ENCODE measurements at places on chromosomes 6 and 20.

DNA sequence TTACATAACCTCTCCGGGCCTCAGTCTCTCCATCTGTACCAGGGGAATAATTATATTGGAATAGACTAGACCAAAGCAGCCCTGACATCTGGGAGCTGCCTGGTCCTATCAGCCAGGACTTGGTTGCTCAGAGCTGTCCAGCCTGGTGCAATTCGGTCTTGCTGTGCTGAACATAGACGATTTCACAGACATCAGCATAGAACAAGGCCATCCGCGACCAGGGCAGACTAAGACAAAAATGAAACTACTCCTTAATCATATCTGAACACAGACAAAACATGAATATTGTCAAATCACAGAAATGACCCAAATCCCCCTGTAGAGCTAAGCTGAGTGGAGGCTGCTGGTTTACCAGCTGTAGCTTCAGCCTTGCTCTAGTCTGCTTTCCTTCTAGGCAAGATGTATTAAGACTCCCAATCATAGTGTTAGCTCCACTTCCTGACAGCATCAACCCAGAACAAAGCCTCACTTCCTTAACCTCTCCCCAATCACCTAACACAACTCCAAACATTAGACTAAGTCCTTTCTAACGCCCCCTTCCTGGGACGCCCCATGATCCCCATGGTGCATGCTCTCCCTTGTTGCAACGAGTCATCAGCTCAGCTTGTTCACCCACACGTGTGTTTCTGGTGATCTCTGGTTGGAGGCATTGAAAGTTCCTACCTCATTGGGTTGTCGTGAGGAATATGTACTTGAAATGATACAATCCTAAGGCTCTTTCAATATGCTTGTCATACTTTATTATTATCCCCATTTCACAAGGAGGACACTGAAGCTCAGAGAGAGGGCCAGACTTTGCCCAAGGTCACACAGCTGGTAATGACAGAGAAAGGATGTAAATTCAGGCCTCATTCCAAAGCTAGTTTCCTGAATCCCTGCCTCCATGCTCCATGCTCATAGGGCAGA lies 3.5 kb upstream of the MAPK13 start:
- DNase-seq: no peak

GRCh38 chr6:7243179-7243981 lies 69.6 kb downstream of the SSR1 start:
- no peak for DNase-seq

GRCh38 chr6:168782187-168782751 lies 341.3 kb downstream of the SMOC2 start:
- no peak for DNase-seq

- DNase-seq: no peak
Measured at GRCh38 chr6:131937703-131938631, 13.2 kb downstream of the CCN2 start.

- DNase-seq: no peak
Measured at GRCh38 chr20:62066983-62067433, 1.3 kb upstream of the TAF4 start.

DNA sequence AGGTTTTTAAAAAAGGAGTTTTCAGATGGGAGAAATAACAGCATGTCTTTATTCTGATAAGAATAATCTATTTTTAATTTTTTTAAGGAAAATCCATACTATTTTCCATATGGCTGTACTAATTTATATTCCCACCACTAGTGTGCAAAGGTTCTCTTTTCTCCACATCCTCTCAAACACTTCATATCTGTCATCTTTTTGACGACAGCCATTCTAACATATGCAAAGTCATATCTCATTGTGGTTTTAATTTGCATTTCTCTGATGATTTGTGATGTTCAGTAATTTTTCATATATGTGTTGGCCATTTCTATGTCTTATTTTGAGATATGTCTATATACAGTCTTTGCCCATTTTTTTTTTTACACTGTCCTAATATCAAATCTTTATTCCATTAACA lies 280.6 kb upstream of the RUNX2 start:
- no peak for DNase-seq

DNA sequence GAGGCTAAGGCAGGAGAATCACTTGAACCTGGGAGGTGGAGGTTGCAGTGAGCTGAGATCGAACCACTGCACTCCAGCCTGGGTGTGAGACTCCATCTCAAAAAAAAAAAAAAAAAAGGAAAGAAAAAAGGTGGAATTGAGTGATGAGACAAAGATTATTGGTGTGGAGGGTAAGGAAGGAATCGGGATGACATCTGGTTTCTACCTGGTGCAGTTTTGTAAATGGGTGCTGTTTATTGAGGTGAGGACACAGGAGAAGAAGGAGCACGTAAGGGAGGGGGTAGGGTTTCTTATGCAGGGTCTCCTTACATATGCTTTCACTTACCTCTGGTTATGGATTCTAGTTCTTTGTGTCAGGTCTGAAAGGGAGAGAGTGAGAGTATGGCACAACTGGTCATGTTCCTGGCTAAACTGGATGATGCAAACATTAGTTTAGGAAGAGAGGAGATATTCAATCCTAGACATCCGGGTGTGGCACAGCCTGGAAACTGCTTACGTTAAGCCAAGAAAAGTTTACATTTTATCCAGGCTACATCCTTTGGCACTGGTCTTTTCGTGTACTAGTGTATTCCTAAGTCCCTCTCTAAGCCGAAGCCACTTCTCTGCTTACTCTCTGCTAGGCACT lies 5.4 kb downstream of the RALY start:
- no peak for DNase-seq

DNA sequence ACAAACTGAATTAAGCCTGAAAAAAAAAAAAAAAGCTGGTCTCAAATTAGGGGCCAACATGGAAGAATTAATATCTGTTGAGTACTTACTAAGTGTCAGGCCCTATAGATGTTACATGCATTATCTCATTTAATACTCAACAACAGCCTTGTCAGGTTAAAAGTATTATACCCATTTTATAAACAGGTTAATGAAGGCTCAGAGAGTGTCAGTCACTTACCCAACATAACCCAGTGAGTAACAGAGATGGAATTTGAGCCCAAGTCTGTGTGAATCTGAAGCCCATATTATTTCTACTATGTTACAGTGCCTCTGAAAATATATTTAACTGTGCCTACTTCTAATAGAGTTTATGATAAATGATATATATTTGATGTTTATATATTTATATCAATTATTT lies 11.3 kb upstream of the EIF2S2 start:
- DNase-seq: no peak

- no peak for DNase-seq
Measured at GRCh38 chr20:61295682-61296628, 43.9 kb downstream of the CDH4 start.

GRCh38 chr6:54718541-54719023 lies 128.0 kb upstream of the FAM83B start:
- DNase-seq: no peak

DNA sequence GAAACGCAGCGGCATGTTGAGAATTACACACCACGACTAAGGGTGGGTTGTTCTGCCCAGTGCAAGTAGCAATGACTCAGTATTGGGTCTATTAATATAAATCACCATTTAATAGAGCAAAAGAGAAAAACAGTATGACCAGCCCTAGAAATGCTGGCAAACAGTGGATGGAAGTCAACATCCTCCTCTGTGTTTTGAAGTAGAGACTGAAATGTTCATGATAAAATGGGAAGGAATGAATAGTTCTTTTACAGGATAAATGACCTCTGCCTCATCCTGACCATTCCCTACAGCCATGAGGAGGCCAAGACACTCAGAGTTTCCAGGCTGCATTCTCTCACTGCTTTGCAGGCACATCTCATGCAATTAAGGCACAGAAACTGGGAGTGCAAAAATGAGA lies 111.8 kb downstream of the PSMB1 start:
- DNase-seq: no peak

DNA sequence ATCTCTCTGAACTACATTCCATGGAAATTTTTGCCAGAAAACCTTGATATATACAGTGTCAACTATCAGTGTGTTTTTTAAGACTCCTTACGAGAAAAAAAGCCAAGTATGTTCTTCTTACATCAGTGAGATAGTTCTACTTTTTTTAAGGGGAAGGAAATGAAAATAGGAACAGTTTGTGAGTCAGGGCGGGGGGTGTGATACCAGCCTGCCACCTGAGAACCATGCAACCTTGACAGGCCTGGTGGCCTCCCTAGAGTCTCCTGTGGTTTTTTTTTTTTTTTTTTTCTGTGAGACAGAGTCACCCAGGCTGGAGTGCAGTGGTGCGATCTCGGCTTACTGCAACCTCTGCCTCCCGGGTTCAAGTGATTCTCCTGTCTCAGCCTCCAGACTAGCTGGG lies 96.3 kb upstream of the GCM1 start:
- DNase-seq: no peak

DNA sequence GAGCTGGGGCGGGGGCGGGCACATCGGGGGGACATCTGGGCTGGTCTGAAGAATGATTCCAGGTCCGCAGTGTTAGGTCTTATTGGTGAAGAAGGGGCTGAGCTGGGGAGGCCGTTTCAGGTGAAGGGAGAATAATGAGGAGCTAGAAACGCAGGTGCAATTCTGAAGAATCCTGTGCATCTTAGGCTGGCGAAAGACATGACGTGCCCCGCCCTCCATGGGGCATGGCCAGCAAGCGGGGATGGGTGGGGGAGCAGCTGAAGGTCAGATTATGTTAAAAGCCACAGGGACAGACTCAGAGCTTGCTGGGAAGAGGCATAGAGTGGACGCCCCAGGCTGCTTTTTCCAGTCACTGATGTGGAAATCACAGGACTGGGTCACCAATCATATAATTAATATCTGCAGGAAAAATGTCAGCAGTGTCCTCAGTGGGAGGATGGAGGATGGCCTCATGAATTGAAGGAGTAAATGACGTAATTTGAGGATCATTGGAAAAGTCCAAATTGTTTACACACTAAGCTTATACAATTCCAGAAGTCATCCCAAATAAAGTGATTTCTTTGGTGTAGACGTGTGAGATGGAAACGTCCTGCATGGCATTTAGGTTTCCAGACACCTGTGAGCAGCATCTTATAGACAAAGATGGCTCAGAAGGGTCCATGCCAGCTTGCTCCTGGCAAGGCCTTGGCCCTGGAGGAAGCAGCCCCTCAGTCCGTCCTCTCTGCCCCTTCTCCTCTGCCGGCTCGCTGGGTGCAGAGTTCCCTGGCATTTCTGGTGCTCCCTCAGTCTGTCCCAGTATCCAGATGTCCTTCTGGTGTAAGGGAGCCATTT lies 109.6 kb upstream of the FRMD1 start:
- no peak for DNase-seq

- DNase-seq: no peak
Measured at GRCh38 chr6:21039926-21040325, 505.7 kb downstream of the CDKAL1 start.

DNA sequence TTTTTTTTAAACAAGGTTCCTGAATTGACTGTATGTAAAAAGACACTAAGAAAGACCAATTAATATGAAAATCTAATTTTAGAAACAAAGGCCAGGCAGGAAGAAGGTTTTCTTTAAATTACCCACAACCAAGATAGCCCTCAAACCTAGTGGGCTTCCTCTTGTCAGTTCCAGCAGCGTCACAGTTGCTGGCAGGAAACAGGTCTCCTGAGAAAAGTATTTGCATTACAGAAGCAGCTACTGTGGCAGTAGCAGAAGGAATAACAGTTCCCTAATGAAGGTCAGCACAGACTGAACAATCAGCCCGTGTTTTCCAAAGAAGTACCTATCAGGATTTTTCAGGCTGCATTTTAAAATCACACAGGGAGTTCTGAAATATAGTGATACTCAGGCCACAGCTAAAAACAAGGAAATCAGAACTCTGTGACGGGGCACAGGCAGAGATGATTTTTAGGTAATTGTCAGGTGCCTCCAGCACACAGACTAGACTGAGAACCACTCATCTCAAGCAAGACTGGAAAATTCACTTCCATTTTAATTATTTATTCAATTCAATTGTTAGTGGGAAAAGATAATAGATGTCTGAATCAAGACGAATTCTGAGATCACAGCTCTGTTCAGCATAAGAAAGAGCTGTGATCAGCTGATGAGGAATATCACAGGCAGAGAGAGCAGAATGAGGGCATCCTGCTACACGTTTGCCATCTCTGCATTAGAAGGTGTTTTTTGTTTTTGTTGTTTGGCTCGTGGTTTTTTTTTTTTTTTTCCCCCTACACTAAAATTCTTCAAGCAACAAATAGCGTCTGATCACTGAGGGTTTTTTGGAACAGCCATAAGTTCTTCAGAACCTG lies 230.5 kb upstream of the KHDRBS2 start:
- no peak for DNase-seq

DNA sequence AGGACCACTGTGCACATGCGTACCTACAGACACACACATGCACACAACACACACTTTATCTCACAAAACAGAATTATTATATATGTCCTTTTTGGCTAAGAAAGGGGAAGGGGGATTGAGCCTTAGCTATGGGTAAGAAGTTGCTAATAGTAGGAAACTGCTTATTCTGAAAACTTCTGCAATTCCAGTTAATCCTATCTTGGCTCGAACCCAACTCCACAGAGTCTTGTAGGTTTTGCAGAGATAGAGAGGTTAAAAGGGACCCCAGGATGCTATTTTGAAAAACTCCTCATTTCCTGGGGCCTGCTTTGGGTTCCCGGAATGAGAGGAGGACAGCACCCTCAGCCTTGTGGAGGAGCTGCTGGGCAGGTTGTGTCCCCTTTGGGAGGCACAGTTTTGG lies 233.8 kb downstream of the CLIC5 start:
- no peak for DNase-seq

GRCh38 chr6:36897609-36898008 lies 11.9 kb downstream of the C6orf89 start:
- DNase-seq: no peak

- DNase-seq: no peak
Measured at GRCh38 chr6:166268431-166268830, 39.8 kb downstream of the PRR18 start.

GRCh38 chr6:159525445-159526025 lies 167.5 kb downstream of the SOD2 start:
- DNase-seq: no peak

GRCh38 chr20:7926323-7926722 lies 13.9 kb downstream of the HAO1 start:
- no peak for DNase-seq

DNA sequence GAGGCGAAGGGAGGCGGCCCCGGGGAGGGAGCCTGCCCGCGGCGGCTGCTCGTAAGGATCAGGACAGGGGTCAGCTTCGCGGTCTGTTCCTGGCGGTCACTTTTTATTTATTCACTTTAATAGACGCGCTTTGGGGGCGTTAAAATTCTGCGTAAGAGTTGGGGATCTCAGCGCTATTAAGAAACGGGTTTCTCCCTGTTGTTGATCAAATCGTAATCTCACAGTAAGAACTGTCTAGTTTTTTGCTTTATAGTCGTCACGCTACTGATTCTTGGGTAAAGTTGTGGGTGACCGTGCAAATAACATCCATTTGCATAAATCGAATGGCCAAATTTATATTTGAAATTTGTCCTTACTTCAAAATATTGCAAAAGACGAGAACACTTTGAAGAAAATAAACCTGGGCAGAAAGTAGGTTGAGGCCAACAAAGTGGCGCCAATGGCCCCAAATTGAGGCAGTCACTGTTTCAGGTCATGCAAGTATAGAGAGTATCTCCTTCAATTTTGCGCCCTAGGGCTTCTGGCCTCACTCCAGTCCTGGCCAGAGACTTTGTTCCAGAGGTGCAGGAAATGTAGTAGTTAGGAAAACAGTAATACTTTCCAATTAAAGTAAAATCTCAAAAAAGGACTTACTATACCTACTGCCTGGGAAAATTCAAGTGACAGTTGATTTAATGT lies 963 bp upstream of the RMND1 start:
- DNase-seq: no peak
